EH (cell line): ENCODE measurements at places on chromosomes 6 and 20.
A peak's percentile ranks its signal among the peaks of the same experiment; 100 is the strongest.

DNA sequence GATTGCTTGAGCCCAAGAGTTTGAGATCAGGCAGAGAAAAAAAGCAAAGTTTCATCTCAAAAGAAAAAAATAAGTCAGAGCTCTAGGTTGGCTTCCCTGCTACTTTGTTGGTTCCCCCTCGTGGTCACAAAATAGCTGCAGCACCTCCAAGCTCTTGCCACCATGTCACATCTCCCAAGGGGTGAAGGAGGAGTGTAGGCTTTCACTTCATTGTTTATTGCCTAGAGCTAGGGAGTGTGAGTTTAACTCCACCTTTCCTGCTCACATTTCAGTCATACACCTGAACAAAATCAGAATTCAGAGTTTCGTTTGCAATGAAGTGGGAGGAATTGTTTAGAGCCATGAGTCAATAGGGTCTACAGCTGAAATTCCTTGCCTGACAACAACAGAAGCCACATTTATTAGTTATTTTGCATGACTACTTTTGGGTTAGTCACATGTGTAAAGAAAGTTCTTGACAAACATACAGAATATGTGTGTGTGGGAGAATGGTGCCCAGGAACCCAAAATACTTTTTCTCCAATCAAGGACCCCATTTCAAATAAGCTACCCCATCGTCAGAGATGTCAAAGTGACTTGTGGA is 56.2 kb upstream of the UFL1 start:
- no peak for DNase-seq

DNA sequence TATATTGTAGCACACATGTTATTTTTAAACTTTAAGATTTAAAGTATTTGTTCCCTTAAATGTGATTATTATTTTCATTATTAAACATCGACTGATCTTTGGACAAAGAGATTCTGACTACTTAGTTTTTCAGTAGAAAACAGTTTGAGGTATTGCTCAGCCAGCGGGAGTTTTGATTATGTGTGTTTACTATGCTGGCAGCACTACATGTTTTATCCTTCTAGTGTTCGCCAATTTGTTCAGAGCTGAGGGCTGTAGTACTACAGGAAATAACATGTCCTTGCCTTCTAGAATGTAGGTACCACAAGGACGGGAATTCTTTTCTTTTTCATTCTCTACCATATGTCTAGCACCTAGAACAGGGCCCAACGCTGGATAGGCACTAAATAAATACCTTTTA is 11.1 kb upstream of the LCA5 start:
- DNase-seq = no peak

- DNase-seq = no peak
Observed at GRCh38 chr6:33467091-33467490, 12.7 kb downstream of the ZBTB9 start.

DNA sequence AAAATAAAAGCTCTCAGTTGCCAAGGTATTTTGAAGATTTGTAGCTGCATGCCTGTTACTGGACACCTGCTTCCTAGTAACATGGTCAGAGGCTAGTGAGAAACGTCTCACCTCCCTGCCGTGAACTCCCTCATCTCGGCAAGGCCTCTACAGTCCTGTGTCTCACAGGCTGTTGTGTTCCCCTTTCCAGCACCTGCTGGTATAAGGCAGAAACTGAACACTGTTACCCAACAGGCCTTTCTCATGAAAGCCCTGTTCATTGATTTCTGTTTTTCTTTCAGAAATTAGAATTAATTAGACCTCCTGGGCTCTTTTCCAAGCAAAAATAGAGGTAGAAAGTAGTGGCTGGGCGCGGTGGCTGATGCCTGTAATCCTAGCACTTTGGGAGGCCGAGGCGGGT is 17.6 kb upstream of the SRSF3 start:
- DNase-seq = no peak

DNA sequence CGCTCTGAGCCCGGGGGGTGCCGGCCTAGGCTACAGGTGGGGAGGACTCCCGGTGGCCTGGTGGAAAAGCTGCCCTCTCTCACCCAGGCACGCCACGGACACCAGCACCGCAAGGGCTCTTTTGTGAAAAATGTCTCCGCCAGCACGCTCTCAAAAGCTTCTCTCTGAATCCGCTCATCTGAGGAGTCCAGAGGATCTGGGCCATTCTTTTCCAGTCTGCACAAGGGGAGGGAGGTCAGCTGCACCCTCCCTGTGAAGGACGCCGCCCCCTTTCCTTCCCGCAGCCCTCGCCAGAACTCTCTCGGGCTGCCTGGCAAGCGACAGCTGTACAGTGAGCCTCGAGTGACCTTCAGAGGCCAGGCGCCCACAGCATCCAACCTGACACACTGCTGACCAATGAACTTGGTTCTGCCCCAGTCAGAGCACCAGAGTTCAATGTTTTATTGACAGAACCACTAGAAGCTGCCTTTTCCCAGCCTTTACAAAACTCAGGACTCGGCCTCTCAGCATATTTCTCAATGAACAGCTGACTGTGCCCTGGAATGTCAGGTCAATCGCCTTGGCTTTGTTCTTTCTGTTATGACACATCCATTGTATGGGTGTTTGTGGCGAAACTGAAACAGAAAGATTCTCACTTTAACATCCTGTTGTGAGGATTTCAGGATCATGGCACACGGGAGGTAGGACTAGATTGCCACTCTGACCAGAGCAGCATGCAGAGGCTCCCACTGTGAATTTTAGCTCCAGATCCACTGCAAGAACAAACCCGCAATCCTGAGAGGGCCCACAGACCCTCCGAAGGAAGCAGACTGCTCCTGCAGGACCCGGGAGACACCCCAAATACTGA is 26.7 kb downstream of the SERPINB9 start:
- DNase-seq = peak; percentile 81

- no peak for DNase-seq
Observed at GRCh38 chr6:3454273-3455010, 2.4 kb downstream of the SLC22A23 start.

GRCh38 chr20:47019121-47019824 is 124.6 kb downstream of the EYA2 start:
- peak; percentile 80 for DNase-seq

DNA sequence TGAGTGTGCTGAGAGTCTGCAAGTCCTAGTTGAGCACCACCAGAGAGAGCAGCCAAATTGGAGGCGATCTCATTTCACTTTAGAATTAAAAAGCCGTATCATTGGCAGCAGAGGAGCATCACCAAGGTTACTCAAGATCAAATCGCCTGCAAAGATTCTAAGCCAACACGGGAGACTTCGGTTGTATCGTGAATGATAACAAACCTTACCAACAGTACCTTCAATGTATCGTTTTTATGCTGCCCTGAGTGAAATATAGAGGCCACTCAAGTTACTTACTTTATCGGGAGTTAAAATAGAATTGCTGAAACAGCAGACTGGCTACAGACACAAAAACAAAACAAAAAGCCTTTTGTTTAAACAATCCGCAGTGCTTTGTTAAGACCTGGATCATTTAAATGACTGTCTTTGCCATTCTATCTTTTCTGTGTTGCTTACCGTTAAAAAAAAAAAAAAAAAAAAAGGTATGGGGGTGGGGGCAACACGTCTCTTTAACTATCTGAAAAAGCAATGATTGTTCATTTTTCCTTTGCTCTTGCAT is 14.2 kb downstream of the NHSL1 start:
- no peak for DNase-seq
